Hematopoietic multipotent progenitor cell treated with erythropoietin and hydrocortisone succinate and interleukin-3 and kit ligand, for 6 days (in vitro differentiated cells): ENCODE measurements at places on chromosomes 1 and 21.

GRCh38 chr1:89873770-89874169 lies 52.9 kb downstream of the LRRC8D start:
- no peak for DNase-seq

GRCh38 chr1:168303716-168304540 lies 23.3 kb downstream of the TBX19 start:
- DNase-seq: no peak

GRCh38 chr1:198845271-198845670 lies 206.4 kb downstream of the PTPRC start:
- no peak for DNase-seq

GRCh38 chr21:45481977-45482898 lies 60.0 kb downstream of the SLC19A1 start:
- peak; percentile 34 for DNase-seq

GRCh38 chr1:181423301-181423918 lies 59.9 kb upstream of the CACNA1E start:
- peak; percentile 43 for DNase-seq
